Globus pallidus (tissue), 1 donor: ENCODE measurements at places on chromosomes 11 and 22.

DNA sequence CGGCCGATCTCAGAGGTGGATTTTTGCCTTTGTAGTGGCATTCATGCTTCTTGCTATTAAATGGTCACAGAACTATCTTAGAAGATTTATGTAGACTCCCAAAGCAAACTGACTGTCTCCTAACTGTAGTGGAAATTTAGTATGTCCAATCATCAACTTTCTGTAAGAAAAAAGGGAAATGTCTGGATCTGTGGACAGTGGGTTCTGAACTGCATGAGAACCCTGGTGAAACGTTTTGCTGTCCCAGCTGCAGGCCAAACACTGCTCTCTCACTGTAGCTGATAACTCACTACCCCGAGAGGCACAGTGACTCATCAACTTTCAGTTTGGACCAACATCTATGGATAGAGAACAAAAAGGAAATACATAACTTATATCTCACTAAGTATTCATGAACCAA lies 387.1 kb downstream of the SOX6 start:
- DNase-seq = peak; percentile 69

DNA sequence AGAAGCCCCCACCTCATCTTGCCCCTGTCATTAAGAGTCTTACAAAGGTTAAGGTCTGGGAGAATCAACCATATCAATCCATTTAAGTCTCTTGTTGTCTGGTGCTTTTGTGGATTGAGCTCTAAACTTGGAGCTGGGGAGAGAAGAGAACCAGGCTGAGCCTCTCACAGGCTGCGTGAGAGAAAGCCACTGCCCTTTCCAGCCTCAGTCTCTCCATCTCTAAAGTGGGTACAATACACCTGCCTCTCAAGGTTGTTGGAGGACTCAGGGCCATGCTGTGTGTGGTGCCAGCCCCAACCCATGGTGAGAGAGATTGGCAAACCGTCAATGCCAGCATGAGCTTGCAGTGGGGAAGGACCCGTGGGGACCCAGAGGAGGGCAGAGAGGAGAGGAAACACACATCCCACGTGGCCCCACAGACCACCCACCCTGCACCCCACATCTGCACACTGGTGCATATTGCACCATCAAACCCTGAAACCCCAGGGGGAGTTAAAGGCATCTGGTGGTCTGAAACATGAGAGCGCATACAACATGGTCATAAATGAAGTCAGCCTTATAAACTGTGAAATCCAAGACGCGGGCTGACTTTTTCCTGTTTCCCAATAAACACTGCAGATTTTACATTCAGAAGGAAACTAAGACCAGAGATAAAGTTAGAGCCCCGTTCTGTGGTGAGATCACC lies 27.5 kb upstream of the FBLN1 start:
- no peak for DNase-seq

- no peak for DNase-seq
These were observed 47.3 kb downstream of the GRIK4 start for GRCh38 chr11:120558744-120559431.

DNA sequence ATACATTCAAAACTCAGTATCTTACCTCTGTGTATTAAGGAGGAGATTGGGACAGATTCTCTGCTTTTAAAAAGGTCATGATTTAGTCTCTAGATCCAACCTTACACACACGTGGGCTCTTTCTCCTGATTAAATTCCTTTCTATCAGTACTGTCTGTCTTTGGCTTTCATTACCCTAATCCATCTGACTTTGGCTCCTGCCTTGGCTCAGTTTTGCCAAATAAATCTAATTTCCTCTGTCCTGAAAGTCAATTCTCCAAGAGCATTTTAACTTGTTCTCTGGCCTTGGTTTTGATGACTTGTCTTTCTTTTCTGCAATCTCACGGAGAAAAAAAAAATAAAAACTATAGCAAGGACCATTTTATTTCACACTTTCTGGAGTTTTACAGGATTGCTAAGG lies 176.6 kb upstream of the PDGFD start:
- no peak for DNase-seq

DNA sequence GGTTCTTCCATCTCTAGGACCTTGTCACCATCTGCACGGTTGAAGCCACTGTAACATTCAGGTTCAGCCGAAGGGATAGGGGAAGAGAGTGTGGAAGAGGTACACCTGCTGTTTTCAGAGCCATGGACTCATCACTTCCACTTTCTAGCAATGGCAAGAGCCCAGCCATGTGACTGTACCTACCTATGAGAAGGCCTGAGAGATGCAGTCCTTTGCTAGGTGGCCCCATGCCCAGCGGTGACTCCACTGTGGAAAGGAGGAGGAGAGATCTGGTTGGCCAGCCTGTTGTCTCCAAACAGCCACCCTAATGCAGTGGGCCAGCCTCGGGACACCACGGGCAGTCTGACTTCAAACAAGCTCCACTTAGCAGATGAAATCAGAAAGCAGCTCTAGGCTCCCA lies 16.0 kb downstream of the RASD2 start:
- DNase-seq = no peak
